ENCODE measurements at places on chromosomes 12 and 14. TPM values are rescaled to one million over a fixed set of nuclear protein-coding genes. Genes with fewer than 3 reads are reported as not detected.

- DNase-seq: no peak
These were observed 425.3 kb downstream of the ZFP36L1 start for GRCh38 chr14:68367536-68367935.

LDHB gene
- total RNA-seq: 406 TPM

DNA sequence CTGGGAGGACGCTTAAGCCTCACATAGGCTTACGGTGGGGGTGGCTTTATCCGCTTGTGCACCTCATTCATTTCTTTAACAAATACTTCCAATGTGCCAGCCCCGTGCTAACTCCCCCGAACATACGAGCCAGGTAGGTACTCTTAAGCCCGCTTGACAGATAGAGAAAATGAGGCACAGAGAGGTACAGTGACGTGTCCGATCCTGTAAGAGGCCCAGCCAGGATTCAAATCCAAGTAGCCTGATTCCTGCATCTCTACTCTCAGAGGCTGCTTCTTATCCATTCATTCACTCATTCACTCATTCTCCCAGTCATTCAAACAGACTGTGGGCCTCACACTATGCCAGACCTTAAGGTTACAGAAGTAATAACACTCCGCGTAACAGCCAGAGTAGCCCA lies 477 bp downstream of the OAS3 start:
- DNase-seq: no peak

DNA sequence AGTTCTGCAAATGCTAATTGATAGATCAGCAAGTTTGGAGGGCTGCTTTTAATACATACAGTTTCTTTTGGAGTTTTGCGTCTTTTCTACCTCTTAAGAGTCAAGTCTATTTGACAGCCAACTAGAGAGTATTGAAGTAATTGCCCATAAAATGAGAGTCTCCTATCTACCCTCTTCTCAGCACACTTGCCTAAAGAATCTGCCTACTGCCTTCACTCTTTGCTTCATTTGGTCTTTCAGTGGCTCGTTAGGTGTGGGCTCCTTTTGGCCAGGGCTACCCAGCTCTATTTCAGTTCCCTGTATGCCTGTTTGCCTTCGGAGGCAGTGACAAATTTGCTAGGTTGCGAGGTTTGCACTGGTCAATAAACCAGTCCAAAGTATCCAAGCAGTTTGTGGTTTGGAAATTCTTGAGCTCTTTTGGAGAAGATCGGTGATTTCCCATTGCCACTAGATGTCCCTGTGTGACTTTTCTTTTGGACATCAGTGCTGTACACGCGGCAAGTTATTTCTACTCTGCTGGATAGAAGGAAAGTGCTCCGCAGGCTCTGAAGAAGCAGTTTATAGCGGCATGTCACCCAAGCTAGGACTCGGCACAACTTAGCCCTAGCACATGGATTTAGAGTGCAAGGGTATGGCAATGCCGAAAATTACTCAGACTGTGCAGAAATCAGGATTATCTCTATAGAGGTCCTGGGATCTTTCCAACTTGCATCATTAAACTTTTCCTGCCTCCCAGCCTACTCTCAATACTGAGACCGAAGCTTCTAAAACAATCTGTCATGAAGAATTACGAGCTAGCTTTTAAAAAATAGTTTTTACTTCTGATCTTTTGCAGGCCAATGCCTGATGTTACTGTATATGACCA lies 38.6 kb downstream of the MGST1 start:
- no peak for DNase-seq

- no peak for DNase-seq
These were observed 6.6 kb downstream of the ZNF385A start for GRCh38 chr12:54377797-54378515.

All from esophagus muscularis mucosa (tissue), 4 donors.